Stimulated activated CD8-positive, alpha-beta memory T cell treated with anti-CD3 and anti-CD28 coated beads, Interleukin-15, amount 100 ng/mL, for 4 hours (primary cell): ENCODE measurements at places on chromosomes 1 and 21.

- no peak for DNase-seq
These were observed 1.4 kb downstream of the SLC9A1 start for GRCh38 chr1:27153549-27153886.

DNA sequence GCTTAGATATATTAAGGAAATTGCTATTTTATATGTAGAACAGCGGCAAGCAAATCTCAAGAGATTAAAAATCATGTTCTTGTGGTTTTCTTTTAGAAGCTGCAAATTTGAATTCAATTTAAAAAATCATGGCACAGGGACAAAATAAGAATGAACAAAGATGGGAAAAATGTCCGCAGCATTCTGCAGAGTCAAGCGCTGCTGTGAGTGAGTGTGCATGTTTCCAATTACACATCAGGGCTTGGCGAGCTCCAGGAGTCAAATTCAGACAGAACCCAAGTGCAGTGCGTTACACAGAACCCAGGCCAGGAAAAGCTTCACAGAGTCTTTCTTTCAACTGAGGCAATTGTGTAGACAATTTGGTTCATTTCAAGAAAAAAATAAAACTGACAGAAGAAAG lies 33.3 kb upstream of the ERG start:
- DNase-seq: no peak

DNA sequence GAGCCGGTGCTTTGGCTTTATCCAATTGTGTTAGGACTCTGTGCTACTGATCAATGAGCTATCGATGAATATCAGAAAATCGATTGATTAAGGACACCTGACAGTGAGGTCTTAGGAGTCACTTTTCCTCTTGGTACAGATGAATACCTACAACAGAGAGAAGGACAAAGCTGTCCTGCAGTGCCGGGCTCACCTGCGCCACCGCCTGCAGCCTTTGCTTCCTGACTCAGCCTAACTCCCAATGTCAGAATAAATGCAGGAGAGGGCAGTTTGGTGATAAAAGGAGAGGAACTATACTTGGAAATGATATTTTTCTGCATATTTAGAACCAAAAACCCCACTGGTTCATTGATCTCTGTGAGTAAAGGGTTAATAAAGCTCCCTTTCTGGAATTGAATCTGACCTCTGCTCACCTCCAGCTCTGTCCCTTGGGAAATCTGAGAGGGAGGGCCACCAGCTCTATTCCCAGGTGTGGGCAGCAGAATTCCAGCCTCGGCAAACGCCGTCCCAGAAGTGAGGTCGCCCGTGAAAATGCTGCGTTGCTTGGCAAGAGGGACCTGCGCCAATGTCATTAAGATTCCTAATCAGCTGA lies 39.3 kb downstream of the POFUT2 start:
- DNase-seq: no peak

DNA sequence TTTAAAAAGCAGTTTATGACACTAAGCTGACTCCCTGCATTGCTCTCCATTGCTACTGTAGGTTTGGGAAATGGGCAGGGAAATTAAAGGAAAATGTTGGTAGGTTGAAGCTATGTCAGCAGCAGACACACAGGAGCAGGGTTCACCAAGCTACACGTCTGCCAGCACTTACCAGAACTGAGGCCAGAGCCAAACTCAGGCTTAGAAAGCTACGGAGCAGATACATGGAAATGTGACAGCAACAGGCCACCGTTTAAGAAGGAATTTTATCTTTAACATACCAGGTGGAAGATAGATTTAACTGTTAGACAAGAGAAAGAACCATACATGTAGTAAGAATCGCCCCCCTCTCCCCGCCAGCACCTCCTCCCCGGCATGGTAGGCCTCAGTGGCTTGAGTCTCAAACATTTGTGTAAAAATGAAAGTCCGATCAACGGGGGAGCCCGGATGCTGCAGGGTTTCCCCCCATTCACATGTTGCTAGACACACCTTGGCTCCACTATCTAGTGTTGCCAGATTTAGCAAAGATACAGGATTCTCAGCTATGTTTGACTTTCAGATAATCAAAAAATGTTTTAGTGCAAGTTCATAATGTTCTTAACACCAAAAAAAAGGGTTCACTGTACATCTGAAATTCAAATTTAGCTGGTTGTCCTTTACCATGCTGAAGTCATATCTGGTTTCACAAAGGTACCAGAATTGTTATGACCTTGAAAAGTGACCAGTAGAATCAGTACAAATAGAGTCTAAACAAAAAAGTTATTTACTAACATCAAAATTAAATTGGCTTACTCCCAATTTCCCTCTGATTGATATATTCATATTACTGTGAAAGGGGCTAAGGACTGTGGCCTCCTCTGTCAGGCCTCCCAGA lies 6.7 kb downstream of the OR2T11 start:
- DNase-seq: no peak

GRCh38 chr1:229305392-229305791 lies 34.5 kb downstream of the RAB4A start:
- DNase-seq: no peak

GRCh38 chr1:153776352-153776751 lies 1.1 kb downstream of the SLC27A3 start:
- DNase-seq: no peak

DNA sequence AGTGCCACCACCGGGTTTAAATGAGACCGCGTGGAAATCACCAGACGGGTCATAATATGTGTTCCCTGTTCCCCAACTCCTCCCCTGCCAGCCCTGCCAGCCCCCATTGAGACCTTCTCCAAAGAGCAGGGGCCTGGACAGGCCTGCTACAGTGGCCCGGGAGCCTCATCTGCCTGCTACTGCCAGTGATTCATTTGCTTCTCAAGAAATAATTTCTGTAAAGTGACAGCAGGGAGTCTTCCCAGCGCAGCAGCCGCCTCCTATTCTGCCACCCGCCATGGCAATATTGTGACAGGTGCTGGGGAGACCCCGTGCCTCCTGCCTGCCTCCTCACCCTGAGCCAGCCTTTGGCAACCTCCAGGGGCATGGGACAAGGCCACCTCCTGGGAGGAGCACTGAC lies 8.9 kb downstream of the IFFO2 start:
- no peak for DNase-seq

DNA sequence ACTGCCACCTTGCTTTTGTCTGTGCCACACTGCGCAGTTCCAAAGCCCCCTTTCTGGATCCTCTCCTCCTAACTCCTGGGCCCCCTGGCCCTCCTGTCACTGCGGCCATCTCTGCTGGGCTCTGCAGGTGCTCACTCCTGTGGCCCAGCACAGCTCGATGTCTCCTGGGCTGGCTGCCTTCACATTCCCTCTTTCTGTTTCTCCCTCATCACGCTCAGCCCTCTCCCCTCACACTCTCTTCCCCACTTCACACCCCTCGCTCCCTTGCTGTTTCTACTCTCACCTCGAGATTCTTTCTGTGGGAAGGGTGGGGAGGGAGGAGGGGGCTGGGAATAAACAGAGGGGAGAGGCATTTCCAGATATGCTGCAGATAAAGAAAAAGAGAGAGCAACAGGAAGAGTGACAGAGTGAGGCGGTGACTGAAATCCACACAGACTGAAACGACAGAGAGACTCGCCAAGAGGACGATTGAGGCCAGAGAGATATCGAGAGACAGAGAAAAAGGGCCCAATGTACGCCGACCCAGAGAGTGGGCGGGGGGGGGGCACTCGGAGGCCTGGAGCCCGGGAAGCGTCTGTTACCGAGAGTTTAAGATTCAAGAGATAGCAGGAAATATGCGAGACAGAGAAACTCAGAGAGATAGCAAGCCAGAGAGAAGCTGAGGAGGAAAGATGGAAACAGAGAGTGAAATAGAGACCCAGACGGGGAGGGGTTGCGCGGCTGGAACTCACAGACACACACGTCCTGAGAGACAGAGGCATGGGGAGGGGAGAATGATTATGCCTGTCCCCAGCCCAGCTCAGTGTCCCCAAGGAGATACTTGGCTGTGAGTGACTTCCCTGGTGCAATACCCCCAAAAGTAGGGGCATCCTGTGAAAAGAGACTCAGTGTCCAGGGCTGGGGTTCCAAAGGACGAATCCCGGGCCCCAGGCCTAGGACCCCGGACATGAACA lies 666 bp downstream of the CSF3R start:
- no peak for DNase-seq

- no peak for DNase-seq
These were observed 8.1 kb downstream of the SLX9 start for GRCh38 chr21:44947930-44948331.

GRCh38 chr1:185112356-185112755 lies 44.4 kb downstream of the TRMT1L start:
- DNase-seq: no peak

DNA sequence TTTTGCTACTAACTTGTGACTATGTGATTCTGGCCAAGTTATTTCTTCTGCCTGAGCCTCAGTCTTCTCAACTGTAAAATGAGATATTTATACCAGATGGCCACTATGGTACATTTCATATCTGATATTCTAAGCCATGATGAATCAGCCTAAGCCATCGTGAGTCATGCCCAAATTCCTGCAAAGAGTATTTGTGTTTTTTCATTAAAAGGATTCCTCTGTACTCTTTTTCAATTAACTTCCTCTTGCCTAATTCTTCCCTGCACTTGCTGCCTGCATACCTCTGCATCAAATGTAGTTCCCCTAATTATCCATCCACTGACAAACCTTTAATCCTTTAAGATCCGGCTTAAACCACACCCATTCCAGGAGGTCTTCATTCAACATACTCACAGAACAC lies 575.1 kb upstream of the BEND5 start:
- DNase-seq: no peak
